ENCODE measurements at places on chromosomes 5 and 9.

DNA sequence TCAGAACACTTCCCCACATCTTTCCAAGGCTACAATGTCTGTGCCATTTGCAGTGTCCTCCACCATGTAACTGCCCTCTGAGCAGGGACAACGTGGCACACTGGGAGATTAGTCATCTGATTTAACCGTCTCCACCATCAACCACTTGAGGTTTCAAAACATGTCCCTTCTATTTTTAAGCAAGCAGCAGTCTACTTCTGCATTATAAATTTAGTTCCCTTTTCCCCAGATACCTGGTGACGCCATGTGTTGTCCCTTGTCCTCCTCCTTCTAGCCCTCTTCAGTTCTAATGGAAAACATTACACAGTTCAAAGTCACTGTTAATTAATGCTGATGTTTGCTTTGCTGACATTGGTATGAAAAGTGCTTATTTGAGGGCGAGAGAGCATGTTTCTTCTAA lies 52.8 kb downstream of the ATP10B start:
- peak; percentile 18 for DNase-seq

- DNase-seq, result no peak
These were observed 245.4 kb upstream of the TUT7 start for GRCh38 chr9:86599561-86599960.

- DNase-seq, result no peak
These were observed 70.4 kb downstream of the SPRY4 start for GRCh38 chr5:142254431-142254830.

GRCh38 chr5:57452885-57453284 lies 29.7 kb downstream of the ACTBL2 start:
- no peak for DNase-seq

DNA sequence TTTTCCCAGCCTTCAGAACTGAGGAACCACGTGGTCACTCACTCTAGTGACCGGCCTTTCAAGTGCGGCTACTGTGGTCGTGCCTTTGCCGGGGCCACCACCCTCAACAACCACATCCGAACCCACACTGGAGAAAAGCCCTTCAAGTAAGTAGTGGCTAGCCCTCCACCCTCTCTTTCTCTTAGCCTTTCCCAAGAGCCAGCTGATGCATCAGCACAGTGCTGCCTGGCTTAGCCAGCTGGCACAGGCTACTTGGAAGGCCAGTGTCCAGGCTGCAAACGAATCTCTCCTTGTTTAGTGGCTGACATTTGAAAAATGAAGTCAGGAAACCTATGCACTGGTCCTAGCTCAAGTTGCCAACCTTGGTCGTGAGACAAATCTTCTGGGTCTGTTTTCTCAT lies 91.1 kb downstream of the PRDM6 start:
- DNase-seq, result no peak

GRCh38 chr9:87271696-87272477 lies 225.8 kb upstream of the DAPK1 start:
- DNase-seq, result peak; percentile 8

DNA sequence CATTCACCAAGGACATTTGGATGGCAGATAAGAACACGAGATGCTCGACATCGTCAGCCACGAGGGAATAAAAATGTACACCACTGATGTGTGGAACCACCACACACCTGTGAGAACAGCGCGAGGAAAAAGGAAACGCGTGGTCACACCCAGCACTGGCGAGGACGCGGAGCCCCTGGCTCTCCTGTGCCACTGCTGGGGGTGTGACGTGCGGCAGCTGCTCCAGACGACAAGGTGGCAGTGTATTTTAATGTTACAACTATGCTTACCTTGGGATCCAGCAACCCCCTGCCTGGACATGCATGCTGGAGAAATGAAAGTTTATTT lies 13.6 kb upstream of the CEP72 start:
- no peak for DNase-seq

DNA sequence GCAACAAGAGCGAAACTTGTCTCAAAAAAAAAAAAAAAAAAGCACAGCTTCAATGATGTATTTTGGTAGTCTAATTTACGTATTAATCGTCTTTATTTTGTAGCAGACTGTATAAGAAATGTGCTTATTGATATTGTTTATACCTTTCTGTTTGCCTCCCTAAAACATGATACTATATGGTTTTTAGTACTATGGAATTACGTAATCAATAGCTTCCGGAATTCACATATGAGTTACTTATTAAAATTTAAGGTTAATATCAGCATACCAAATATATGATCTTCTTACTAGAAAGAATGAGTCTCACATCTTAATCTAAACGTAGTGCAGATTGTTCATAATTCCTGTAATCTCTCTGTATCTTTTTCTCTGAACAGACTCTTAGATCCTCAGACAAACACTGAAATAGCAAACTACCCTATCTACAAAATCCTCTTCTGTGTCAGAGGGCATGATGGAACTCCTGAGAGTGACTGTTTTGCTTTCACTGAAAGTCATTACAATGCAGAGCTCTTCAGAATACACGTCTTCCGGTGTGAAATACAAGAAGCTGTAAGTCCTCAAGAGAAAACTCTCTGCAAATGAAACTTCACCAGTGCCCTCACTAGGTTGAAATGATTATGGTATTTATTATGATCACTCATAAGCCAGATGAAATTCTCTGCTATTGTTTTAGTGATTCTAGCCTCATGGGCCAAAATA lies 44.4 kb upstream of the GPR21 start:
- DNase-seq, result peak; percentile 73

GRCh38 chr5:180350711-180351465 lies 2.2 kb downstream of the GFPT2 start:
- DNase-seq, result no peak

GRCh38 chr9:6184749-6185645 lies 30.6 kb upstream of the IL33 start:
- DNase-seq, result peak; percentile 34

DNA sequence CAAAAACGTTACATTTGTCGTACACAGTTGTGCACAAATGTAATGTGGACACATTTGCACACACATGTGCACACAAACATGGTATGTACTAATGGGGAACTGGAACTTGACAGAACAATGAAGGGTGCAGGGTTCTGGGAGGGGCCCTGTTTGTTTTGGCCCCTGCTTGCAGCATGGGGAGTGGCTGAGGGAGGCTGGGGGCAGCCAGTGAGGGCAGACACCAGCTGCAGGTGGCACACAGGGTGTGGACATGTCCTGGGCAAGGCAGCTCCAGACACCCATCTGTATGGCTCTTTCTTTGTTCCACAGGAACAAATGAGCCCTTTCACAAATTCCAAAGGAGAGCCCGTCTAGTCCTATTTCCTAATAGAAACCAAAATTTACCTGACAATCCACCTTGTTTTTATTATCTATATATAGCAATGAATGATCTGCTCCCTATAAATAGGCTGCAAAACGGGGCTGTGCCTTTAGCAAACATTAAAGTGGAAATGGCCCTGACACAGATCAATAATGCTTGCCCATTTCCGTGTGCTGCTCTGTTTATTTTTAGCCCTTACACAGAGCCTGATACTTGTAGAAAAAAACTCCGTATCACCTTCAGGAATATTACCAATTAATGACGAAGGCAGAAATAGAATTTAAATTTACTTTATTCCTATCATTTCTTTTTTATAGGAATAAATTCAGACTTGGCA lies 26.4 kb downstream of the MARCHF3 start:
- DNase-seq, result no peak

DNA sequence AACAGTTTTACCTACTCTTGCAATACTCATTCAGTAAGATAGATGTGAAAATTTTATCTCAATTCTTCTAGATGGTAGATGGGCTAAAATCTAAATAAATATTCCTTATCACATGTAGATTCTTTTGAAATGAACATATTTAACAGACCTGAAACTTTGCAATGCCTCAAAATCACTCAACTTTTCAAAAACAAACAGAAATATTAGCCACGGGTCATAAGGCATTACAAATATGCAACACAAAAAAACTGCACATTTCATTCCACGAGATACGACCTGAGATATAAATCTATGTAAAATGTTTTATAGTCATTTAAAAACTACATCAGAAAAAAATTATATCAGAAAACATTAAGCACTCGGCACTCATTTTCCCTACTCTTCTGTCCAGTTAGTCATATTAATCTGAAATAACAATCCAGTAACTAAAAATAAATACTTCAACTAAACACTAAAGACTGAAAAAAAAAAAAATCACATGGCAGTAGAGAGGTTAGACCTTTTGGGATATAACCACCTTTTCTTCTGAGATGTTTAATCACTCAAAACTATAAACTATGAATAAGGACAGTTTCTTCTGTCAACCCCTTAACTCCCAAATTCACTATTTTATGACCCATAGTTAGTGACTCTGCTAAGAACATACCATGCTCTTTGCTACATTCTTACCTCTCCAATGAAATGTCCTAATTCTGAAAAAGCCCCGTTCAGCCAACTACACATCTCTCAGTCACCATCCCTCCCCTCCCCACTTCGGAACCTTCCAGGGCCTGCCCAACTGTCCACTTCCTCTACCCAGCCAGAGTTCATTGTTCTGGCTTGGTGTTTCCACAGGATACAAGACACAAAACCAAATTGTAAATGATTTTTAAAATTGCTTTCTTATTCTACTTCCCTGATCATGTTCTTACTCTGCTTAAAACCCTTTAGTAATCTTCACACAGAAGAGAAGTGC lies 6.4 kb downstream of the HOMER1 start:
- no peak for DNase-seq

DNA sequence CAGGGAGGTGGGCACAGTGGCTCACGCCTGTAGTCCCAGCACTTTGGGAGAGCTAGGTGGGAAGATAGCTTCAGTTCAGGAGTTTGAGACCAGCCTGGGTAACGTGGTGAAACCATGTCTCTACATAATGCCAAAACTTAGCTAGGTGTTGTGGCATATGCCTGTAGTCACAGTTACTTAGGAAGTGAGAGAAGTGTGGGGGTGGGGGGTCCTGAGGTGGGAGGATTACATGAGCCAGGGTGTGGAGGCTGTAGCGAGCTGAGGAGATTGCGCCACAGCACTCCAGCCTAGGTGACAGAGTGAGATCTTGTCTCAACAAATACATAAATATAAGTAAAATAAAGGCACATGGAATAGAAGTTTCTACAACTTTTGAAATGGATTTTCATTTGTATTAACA lies 23.1 kb downstream of the VCAN start:
- no peak for DNase-seq

DNA sequence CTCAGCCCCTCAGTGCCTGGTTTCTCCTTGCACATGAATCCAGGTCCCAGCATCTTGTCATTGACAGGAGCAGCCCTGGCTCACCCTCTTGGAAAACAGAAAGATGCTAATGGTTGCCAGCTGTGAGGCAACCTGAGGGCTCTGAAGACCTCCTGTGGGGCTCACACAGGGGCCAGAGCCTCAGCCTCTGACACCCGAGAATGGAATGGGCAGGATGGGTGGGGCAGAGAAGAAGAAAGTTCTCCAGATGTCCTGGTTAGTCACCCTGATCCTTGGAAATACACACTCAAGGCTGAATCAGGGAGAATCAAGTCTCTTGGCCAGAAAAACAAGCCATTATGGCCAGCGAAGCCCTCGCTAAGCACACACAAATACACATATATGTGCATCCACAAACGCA lies 32.3 kb upstream of the SPATA31E1 start:
- no peak for DNase-seq

- peak; percentile 85 for DNase-seq
These were observed at the start of gene SHROOM1 for GRCh38 chr5:132830436-132831094. TSS of gene SHROOM1 (minus strand) at chr5:132830647. CDS start at chr5:132826140, 4,507 bp downstream.

GRCh38 chr5:42894057-42894456 lies 82.4 kb upstream of the SELENOP start:
- DNase-seq, result no peak

DNA sequence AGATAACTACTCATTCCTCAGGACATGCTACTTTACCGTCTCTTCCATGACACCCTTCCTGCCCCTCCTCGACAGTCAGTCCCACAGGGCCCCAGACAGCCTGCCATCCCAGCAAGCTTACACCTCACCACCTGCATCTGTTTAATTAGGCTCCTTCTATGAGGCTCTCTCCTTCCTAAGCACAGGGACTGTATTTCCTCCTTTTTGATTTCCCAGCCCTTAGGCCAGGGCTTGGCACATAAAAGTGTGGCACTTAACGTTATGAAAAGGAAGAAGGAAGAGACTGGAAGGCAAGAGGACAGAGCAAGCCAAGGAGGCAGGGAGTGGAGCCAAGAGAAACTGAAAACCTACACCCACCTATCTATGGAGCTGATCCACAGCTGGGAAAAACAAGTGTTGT lies 146.8 kb downstream of the SIL1 start:
- DNase-seq, result no peak

DNA sequence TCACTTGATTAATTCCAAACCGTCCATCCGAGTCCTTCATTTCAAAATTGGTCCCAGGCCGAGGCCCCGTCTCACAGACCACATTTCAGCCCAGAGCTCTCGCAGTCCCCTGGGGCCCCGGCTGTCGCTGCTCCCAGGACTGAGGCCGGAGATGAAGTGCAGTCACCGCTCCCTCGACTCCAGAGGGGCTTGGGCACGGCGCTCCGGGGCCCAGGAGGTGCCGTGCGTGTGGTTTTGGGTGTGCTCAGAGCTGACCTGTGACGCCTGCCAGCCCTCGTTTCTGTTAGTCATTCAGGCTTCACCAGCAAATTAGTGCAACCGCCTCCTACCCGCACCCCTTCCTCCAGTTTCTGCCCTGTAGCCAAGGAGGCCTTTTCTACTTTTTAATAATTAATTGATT lies 48.7 kb upstream of the PHYKPL start:
- no peak for DNase-seq

DNA sequence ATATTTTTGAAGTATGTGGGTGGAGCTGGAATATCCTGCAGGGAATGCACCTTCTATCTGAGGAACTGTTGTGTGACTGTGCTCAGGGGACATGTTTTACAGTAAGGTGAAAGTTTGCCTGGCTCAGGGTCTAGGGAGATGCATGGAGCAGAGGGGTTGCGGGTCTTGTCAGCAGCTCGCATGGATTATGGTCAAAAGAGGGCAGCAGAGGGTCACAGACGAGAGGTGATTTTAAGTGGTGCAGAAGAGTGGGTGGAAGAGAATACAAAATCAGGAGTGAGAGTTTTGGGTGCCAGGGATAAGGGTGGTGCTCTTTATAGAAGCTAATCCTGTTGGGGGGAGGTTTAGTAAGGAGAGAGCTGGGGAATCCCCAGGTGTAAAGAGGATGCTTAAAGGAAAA lies 53.5 kb upstream of the GRIN3A start:
- DNase-seq, result peak; percentile 37

DNA sequence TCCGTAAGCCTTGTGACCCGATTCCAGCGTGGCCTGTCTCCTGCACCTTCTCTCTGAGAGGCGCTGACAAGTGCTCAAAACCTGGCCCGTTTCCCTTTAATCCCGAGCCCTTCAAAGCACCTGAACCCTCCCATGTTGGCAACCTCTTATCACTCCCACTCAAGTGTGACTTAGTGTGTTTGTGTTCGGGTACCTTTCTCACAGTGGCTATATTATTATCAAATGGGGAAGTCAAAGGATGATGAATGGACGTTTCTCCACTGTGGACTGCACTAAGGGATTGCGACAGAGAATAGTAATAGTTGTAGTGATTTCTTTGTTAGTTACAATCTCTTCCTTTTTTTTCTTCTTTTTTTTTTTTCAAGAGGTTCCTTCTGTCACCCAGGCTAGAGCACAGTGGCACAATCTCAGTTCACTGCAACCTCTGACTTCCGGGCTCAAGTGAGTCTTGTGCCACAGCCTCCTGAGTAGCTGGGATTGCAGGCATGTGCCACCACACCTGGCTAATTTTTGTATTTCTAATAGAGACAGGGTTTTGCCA lies 65.4 kb upstream of the TNFSF8 start:
- no peak for DNase-seq

GRCh38 chr9:14085810-14086209 lies 228.1 kb downstream of the NFIB start:
- DNase-seq, result no peak

GRCh38 chr5:88836195-88836838 lies 46.7 kb downstream of the MEF2C start:
- no peak for DNase-seq

All from MM.1S (cell line).